ENCODE measurements at places on chromosomes 6 and 20. TPM values are rescaled to one million over a fixed set of nuclear protein-coding genes. Genes with fewer than 3 reads are reported as not detected.

DNA sequence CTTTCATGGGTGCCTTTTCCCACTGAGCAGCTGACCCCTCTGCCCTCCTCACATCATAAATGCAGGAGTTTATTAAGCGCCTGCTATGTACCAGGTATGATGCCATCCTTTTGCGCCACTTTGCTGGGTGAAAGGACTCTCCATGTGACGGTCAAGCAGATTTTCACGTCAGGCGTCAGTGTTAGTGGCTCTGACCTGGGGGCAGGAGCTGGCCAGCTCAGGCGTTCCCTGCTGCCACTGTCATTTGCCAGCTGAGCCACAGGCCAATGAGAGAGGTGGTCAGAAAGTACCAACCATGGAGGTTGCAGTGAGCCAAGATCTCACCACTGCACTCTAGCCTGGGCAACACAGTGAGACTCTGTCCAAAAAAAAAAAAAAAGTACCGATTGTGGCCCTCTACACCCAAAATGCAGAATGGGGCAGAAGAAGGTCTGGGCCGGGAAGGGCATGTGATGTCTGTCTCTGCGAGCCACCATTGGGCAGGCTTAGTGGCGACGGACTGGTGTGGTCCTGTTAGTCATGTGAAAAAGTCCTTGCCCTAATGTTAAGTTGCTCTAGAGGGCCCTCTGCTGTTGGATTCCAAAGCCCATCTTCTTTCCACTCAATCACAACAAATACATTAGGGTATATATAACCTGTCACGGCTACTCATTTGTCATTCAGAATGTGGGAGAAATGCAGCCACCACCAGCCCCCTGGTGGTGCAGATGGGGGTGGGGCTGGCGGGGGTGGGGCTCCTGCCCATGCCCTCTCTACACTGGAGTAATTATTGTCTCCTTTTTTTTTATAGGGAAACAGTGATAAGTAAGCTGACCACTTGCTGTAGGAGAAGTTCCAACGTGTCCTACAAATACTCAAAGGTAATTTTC is 18.4 kb upstream of the SLC22A1 start:
- DNase-seq = no peak

DNA sequence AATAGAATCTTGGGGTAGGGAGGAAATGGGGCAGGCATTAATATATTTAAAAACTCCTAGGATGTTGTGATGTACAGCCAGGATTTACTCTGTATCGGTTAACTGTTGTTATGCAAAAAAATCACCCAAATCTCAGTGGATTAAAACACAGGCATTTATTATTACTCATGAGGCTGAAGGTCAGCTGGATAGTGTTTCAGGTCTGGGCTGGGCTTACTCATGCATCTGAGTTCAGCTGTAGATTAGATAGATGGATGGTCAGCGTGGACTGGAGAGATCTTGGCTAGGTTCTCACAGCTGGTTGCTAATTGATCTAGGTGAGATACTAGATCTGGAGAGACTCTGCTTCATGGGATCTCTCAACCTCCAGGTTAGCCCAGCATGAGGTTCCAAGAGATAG is 131.4 kb downstream of the BTBD3 start:
- no peak for DNase-seq

DNA sequence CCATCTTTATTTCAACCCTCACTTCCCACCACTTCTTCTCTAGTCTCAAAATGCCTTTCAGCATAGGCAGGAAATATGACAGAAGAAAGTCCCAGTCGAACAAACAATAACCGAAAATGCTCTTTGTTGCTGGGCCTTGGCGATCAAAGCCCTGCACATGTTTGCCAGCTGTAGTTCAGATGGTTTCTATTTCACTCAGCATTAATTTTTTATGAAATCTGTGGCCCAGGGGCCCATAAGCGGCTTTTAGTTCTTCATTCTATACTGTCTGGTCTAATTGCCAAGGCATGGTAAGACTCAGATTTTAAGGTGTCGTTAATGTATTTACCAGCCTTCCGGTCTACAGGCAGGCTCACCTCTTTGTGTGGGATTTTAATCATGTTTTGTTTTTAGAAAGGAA is 10.9 kb upstream of the F13A1 start:
- DNase-seq = no peak

GRCh38 chr6:144756469-144756868 is 471.3 kb downstream of the UTRN start:
- no peak for DNase-seq

DNA sequence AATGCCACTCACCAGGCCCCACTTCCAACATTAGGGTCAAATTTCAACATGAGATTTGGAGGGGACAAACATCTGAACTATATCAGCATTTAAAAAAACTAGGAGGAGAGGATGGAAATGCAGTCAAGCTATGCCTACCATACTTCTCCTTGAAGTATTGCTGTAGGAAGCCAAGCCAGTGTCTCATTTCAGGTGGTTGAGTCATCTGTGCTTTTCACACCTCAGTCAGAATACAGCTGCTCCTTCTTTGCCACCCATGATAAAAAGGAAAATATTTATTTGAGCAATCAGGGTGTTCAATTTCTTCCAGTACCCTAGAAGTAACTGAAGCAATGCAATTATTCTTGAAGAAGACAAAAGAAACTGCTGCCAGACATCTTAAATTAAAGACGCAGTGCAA is 47.0 kb upstream of the EEF1E1 start:
- no peak for DNase-seq

DNA sequence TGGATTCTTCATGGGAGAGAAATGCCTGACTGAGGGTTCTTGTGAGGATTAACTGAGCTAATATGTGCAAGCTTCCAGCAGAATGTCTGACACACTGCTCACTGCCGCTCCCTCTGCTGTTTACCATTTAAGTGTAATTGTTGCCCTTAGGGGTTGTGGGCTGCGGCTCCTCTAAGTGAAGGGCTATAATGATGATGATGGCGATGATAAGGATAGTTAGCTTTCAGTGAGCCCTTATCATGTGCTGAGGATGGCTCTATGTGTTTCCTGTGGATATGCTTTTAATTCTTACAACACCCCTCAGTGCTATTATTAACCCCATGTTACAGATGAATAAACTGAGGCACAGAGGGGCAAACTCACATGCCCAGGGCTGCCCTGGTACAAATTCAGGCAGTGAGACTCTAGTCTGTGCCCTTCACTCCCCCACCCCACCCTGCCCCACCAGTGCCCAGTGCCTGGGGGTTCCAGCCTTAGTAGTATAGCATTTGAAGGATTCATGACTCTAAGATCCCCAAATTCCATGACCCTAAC is 33.4 kb downstream of the TGM2 start:
- no peak for DNase-seq

GRCh38 chr20:3014179-3014578 is 29.2 kb upstream of the GNRH2 start:
- DNase-seq = no peak

- DNase-seq = peak; percentile 45
Measured at GRCh38 chr6:5132731-5133130, 47.6 kb downstream of the PPP1R3G start.

DNA sequence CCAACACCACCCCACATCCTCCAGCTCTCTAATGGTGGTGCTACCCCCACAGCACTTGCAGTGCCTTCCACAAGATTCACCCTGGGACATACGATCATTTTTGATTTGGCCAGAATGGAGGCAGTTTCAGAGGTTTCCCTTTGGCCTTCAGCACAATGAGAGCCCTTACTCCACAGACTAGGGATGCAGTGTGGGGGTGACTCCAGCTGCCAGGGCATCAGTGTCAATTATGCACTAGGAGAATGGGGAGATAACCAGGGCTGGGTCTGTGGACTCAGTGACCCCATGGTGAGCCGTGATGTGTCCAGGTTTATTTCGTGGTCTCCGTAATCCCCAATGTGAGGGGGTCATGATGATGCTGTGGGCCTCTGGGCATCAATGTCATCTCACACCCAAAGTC is 31.5 kb upstream of the MICB start:
- DNase-seq = no peak

GRCh38 chr20:11186301-11187008 is 512.7 kb upstream of the JAG1 start:
- DNase-seq = no peak

DNA sequence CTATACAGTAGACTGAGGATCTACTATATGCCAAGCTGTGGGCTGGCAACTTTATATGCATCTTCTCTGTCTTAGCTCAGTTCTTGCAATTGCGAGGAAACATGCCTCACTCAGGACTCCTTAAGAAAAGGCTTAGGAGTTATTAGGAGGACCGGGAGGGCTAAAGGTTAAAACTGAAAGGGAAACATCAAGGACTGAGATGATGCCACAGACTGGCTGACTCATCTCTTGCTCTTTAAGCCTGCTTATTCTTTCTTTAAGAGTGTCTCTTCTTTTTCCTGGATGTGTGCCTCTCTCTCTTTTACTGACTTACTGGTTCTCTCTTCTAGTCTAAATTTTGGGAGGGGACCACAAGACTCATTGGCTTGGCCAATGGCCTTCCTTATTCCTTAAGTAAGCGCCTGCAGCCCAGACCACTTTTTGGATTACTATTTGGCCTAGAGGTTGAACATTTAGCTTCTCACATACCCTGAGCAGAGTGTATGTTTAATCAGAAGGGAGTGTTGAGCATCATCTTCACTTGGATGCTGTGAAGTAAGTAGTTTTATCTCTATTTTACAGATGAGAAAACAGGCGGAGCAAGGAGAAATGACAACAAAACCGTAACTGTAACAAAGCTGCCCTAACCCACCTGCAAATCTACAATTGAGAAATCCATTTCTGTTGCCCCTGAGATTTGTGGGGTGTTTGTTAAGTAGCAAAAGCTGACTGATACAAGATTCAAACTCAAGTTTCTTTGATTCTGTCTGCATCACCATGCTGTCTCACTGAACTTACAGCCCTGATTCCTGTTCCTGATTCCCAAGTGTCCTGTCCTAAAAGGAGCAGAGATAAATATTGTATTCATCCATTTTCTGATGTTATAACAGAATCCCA is 7.2 kb upstream of the SDC4 start:
- DNase-seq = no peak

- DNase-seq = peak; percentile 56
Measured at GRCh38 chr6:141451511-141452353, 681.0 kb upstream of the GJE1 start.

GRCh38 chr6:156791320-156791850 is 14.2 kb downstream of the ARID1B start:
- no peak for DNase-seq

- DNase-seq = peak; percentile 25
Measured at GRCh38 chr6:159110013-159110412, 59.2 kb upstream of the FNDC1 start.

DNA sequence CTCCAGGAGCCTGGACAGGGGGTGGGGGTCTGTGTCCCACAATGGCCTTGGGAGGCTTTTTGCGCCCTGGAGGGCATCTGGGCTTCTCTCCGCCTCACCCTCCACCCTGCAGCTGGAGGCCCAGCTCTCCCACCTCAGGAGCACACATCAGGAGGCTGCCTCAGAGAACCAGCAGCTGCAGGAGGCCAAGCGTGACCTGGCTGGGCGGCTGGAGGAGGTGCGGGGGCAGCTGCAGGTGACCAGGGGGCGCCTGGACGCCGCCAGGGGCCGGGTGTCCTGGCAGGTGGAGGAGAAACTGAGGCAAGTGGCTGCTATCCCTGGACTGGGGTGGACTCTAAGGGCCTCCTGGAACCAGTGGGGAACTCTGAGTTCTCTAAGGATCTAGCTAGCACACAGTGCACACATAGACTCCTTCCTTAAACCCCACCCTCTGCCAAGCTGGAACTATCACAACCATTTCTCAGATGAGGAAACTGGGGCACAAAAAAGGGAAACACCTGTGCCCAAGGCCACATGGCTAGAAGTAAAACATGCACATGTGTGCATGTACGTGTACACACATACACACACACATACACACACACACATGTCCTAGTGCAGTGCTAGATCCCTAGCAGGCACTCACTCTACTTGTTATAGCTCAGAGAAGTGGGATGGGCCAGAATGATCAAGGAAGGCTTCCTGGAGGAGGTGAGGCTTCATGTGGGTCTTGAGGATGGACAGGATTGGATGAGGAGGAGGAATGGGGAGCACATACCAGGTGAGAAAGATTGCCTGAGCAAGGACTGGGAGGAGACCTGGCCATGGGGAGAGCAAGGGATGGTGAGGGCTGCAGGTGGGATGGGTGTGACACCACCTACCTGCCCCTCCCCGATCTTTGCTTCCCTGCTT is 22.9 kb downstream of the RAB44 start:
- DNase-seq = no peak

DNA sequence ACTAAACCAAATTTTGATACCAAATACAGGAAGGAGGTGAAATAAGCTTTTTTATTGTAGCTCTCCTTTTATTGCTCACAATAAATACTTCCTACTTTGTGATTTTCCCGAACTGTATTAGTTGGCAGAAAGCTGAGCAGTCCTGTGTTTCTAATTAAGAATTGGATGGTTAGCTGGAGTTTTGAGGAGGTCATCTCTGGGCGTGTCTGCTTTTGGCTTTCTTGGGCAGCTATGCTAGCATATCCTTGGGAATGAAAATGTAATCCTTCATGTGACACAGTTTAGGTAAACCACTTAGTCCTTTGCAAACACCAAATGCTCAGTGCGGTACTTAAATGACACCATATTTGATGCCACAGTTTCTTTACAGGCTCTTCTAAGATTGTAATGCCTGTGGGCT is 67.5 kb downstream of the MTHFD1L start:
- peak; percentile 97 for DNase-seq

DNA sequence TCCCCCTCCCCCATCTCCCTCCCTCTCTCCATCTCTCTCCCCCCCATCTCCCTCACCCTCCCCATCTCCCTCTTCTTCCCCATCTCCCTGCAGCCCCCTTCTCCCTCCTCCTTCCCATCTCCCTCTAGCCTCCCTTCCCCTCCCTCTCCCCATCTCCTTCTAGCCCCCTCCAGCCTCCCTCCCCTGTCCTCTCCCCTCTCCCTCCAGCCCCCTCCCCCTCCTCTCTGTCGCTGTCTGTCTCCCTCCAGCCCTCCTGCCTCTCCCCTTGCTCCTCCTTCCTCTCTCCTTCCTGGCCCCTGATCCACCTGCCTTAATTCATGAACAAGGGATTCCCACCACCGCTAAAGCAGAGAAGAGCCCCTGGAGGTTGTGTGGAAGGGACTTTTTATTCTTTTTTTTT is 26.9 kb upstream of the CHMP4B start:
- no peak for DNase-seq

GRCh38 chr6:47202644-47203205 is 107.0 kb downstream of the TNFRSF21 start:
- DNase-seq = no peak

DNA sequence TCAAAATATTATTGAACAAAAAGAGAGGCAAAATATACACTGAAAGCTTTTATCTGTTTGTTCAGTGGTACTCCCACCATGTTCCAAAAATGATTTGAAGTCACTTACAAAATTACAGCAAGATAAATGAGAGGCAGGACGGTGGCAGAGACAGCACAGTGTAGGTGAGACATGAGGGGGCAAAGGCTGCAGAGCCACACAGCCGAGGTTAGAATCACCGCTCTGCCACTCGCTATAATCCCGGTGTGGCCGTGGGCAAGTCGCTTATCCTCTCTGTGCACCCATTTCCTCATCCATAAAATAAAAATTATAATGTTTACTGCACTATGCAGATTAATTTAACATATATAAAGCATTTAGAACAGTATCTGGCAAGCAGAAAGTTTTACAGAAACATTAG is 140.1 kb upstream of the BEND6 start:
- no peak for DNase-seq

The SEMG1 gene
- not detected for polyA plus RNA-seq

The KCNK16 gene
- not detected for polyA plus RNA-seq

The ZNF391 gene
- 0.50 TPM for polyA plus RNA-seq

The STMN3 gene
- 12.7 TPM for polyA plus RNA-seq

The FRMD1 gene
- polyA plus RNA-seq = not detected

The NHLRC1 gene
- polyA plus RNA-seq = 1.1 TPM

The THEMIS gene
- polyA plus RNA-seq = not detected

The RPL7L1 gene
- polyA plus RNA-seq = 44.4 TPM

The ENPP1 gene
- 15.8 TPM for polyA plus RNA-seq

The PROKR2 gene
- polyA plus RNA-seq = not detected
